Colonic mucosa (tissue), 4 donors: ENCODE measurements at places on chromosomes 1 and 21.
A peak's percentile ranks its signal among the peaks of the same experiment; 100 is the strongest.

DNA sequence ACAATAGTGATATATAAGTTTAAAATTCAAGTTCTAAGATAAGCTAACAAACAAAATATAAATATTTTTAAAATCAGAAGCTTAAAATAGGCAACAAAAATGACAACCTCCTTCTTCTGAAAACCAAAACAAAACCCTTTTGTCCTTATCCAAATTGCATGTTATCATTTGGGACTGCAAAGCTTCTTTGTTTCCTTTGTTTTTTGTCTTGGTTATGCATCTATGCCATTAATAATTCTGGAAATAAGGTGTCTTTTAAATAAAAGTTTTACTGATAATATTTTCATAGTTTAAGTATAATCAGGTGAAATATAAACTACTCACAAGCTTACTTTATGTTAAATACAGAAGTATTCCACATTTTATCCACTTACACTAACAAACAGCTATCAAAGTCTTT lies 20.5 kb downstream of the ADSS2 start:
- DNase-seq = no peak

GRCh38 chr21:37587635-37588177 lies 221.1 kb downstream of the DYRK1A start:
- no peak for DNase-seq

DNA sequence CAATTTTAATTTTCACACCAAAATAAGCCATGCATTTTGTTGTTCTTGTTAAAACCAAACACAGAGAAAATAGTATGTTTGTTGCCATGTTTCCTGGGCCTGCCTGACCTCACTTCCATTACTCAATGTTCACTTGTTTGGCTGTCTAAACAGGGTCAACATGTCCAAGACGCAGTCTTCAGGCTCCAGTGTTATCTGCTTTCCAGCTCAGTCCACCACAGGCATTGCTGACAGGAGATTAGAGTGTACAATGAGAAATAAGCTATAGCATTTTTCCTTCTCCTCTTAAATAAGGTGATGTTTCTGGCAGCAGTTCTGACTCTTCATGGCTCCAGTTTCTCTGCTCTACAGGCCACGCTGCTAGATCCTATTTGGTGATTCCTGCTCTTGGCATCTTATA lies 1030.5 kb downstream of the KCNT2 start:
- no peak for DNase-seq

DNA sequence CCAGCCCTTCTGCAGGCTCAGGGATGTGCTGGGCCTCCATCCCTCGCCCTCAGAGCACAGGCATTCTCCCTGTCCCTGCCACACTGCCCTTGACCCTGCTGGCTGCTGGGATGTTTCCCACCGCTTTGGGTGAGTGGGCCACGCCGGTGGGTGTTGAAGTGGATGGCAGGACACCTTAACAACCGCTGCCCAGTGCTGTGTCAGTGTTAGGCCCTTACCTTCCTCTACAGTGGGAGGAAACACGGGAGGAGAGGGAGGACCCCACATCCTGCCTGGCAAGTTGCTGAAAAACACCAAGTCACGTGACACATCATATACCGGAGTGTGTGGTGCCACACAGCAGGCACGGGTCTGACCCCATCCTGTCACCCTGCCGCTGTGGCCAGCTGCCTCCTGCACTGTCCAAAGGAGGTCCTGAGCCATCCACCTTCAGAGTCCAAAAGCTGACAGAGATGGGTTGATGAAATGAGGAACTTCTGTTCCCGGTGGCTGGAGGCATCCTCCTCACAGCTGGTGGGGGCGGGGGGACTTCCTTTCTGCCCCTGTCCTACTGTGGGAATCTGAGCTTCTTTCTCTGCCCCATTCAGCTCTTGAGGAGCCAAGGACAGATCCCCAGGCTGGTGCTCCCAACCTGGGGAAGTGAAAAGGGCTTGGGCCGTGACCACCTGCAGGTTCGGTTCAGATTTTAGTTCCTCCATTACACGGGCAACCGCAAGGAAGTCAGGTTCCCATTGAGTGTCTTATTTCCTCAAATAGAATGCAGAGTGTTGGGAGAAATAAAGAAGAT lies 3.2 kb upstream of the THEMIS2 start:
- DNase-seq = no peak

DNA sequence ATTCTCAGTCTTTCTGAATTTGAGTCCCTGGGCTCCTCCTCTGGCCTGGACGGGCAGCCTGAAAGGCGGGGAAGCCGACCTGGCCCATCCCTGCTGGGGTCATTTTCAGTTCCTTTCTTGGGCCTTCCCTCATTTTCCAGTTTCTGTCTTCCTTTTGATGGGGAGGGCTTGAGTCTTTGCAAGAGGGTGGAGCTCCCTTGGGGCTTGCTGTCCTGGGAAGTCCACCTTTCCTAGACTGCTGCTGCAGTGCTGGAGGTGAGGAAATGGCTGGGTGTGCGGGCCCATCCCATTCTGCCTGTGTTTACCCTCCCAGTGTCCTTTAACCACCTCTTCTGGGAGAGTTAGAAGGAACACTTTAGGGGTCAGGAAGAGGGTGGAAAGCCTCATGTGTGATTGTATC lies 40.4 kb upstream of the SYNC start:
- DNase-seq = peak; percentile 87

DNA sequence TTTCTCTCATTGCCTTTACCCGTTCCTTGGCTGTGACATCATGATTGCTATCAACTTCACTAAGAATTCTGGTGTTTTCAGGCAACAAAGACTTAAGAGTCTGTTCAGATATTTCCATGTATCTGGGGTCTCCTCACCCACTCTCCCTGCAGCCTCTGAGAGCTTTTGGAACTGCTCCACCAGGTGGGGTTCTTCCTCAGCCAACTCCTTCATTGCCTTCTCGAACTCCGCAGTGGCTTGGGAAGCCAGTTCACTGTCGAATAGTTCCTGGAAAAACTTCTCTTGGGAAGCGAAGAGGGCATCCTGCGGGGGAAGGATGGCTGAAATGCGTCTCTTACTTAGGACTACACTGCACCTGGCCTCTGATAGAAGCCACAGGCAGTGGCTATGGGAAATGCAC lies 2.1 kb downstream of the PEX19 start:
- no peak for DNase-seq

DNA sequence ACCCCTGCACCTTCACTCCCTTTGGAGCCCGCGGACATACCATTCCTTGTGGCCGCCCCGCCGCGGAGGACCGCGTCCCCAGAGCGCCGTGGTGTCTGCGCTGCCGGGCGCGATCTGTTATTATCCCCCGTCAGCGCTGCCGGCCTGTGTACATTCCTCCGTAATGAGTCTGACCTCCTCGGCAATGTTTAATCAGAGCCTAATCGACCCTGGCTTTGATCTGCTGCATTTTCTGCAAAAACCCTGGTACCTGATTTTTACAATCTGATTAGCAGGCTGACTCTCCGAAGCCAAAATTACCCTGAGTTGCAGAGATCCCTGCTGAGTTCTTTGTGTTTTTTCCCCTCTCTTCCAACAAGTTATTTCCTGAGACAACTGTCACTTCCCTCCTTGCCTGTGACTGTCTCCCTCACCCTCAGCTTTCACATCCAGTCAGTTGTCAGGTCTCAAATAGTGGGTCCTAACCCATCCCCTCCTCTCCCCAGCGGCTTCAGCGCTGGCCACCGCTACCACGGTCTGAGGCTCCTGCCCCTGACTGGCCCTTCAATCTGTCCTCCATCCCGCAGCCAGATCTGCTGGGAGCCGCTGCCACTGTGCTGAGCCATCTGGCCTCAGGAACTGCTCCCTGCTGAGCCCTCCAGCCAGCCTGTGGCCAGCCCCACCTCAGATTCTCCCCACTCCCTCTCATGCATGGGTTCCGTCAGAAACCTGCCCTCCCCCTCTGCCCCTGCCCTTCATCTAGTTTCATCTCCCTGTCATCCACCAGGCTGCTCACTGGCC lies 53.5 kb downstream of the GLIS1 start:
- DNase-seq = no peak

GRCh38 chr1:87024936-87025540 lies 110.6 kb downstream of the HS2ST1 start:
- no peak for DNase-seq

DNA sequence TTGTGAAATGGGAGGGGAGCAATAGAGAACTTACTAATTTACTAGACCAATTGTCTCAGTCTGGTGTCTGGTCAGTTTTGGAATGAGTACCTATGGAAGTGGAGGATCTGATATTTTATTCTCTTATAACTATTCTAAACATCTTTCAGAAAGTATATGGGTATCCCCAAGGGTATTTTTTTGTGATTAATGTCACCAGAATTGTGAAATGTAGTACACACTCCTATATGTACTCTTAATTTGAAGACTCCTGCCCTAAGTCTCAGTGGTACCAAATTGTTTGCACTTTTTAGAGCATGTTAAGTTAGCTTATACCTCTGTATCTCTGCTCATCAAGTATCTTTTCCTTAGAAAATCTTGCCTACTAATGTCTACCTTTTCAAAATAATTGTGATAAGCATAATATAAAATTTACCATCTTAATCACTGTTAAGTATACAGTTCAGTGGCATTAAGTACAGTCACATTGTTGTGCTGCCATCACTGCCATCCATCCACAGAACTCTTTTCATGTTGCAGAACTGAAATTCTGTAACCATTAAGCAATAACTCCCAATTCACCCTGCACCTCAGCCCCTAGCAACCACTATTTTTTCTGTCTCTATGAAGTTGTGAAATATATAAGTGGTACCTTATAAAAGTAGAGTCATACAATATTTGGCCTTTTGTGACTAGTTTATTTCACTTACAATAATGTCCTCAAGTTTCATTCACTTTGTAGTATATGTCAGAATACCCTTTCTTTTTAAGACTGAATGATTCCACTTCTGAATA lies 40.5 kb downstream of the SLC30A7 start:
- no peak for DNase-seq

- no peak for DNase-seq
Observed at GRCh38 chr1:42290130-42290529, 44.9 kb downstream of the FOXJ3 start.

DNA sequence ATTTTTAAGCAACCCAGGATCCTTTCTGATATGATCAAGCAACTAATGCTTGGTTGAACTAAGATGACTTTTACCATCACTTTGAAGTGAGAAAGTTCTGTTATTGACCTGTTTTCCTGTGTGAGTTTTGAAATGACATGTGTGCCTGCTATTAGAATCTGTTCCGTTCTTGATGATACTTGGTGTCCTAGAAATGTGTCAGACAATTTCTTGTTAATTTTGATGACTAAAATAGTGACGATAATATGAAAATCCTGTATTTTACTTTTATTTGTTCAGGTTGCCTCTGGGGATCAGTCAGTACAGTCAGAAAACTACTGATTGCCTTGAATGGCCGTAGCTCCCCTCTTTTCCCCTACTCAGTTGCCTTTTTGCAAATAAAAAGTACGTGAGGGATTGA lies 228.0 kb downstream of the RYR2 start:
- DNase-seq = no peak
